Posterior vena cava (tissue), 2 donors: ENCODE measurements at places on chromosomes 7 and 10.

GRCh38 chr10:62482581-62482980, 108.4 kb downstream of the ZNF365 start:
- no peak for DNase-seq

DNA sequence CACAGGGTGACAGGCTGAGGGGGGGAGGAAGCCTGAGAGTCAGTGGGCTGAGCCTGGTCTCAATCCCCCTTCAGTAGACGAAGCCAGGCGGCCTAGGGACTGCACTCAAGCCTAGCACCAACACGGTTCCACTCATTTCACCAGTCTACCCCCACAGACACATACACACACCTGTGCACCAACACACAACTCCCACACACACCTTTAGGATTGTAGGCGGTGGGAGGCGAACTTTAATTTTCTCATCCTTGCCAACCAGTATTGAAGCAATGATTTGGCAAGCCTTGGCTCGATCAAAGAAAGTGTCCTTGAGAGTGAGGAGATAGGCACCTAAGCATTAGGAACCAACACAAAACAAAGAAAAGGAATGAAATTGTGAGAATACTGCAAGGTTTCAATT, 19.7 kb downstream of the POLR3A start:
- no peak for DNase-seq

DNA sequence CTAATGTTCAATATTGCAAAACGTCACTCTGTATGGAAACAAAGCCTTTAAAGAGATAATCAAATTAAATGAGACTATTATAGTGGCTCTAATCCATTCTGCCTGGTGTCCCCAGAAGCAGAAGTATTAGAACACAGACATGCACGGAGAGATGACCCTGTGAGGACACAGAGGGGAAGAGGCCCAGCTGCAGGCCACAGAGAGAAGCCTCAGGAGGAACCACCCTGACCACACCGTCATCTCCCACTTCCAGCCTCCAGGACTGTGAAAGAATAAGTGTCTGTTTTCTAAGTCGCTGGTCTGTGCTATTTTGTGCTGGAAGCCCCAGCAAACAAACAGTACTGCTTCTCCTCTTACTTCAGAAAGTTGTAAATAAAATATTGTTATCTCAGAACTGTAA, 283.5 kb upstream of the ADARB2 start:
- DNase-seq, result no peak

DNA sequence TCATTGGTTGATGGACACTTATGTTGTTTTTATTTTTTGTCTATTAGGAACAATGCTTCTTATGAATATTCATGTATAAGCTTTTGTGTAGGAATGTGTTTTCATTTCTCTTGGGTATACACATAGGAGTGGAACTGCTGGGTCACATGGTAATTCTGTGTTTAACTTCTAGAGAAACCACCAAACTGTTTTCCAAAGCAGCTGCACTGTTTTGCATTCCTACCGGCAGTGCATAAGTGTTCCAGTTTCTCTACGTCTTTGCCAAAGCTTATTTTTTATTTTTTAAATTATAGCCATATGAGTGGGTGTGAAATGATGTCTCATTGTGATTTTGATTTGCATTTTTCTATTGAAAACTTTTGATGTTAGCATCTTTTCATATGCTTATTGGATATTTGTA, 51.3 kb downstream of the ADK start:
- no peak for DNase-seq

GRCh38 chr7:11607686-11608085, 224.3 kb downstream of the THSD7A start:
- no peak for DNase-seq

DNA sequence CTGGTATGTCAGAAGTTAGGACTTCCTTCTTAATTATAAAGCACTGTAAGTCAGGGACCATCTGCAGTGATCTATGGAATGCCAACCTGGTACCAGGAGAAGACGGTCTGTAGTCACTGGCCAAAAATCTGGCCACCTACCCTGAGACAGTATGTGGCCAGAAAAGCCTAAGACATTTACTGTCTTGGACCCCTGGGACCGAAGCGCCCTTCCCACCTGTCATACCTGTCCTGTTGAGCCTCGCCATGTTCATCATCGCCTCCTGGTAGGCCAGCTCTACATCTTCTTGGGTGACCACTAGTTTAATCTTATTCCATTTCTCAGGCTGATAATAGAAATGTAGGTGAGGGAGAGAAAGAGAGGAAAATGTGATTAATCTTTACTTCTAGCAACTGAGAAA, 20.0 kb downstream of the SEPHS1 start:
- DNase-seq, result no peak
